ENCODE measurements at places on chromosomes 7 and 10.
A peak's percentile ranks its signal among the peaks of the same experiment; 100 is the strongest.

DNA sequence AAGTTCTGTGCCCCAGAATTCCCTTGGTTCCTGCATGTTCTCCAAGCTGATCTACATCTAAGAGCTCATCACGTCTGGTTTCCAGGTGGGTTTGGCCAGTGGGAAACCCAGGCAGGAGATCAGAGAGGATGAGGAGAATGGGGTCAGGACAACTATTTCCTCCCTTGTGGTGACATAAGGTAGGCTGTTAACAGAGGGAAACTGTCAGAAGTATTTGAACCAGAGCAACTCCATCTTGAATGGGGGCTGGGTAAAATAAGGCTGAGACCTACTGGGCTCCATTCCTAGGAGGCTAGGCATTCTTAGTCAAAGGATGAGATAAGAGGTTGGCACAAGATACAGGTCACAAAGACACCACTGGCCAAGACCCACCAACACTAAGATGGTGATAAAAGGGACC is 19.1 kb downstream of the GARIN1A start:
- DNase-seq: no peak

DNA sequence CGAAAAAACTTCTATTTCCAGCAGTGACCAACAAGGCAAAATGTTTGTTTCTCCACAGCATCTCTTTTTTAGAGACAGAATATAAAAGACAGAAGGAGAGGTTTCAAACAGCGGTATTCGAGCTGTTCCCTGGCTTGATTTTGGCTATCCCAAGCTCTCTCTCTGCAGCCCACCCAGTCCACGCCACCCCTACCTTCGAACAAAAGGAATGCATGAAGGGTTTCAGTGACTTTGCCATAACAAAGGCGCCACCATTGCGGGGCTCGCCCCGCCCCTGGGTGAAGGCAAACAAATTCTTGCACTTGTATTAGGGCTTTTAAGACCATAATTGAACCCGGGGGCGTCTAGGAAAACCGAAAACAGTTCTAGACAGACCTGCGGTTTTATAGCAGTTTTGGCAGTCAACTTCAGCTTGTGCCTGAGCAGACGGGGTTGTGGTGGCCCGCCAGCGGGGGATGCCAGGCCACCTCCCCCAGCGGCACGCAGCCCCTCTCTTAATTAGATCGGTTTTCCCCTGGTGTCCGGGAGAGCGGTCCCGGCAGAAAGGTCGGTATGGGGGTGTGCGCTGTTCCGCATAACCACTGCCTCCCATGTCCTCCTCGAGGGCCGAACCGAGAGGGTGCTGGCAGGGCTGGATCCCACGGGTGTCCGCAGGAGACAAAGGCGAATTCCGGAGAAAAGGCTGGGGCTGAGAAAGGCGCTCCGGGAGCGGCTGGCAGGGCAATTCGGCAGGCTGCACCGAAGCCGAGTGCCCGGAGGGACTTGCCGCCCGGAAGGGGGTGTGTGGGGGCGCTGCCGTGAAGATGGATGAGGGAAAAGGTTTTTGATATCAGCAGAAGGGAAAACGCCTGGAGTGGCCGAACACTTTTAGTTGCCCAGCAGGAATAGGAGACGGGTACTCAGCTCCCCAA is 2.7 kb upstream of the HOXA11 start:
- no peak for DNase-seq

GRCh38 chr10:13765641-13766341 is 179.0 kb downstream of the PRPF18 start:
- no peak for DNase-seq

- no peak for DNase-seq
Observed at GRCh38 chr10:33465747-33466146, 131.3 kb upstream of the NRP1 start.

- DNase-seq: no peak
Observed at GRCh38 chr10:62230344-62231121, 38.1 kb downstream of the RTKN2 start.

GRCh38 chr7:116786791-116787443 is 75.5 kb upstream of the CAPZA2 start:
- peak; percentile 72 for DNase-seq

DNA sequence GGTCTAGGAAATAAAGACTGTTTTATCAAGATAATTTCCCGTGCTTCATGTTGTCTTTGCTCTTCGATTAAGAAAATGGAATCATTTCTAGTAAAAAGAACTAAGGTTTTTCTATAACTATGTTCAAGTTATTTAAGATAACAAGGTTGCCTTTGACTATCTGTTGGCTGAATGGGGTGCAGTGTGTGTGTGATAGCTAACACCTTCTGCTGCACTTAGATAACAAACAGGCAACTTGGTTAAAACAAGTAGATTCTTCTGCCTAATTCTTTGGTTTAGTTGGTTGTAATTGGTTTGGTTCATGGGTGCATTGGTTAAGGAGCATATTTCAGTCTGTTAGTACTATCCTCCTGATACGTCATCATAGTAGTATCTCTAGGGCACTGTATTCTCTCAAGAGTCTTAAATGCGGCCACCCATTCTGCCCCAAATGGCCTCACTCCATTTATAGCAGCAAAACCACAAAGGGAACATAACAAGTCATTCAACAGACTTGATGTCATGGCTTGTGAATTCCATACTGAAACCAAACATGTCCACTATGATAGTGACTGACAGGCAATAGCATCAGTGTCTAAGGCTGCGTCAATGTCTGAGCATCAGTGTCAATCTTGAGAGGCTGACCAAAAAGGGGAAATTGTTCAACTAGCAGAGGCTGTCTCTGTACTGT is 55.7 kb downstream of the CCDC3 start:
- DNase-seq: peak; percentile 1

GRCh38 chr10:27153845-27154193 is 365 bp downstream of the YME1L1 start:
- DNase-seq: peak; percentile 43

- DNase-seq: peak; percentile 9
Observed at GRCh38 chr10:43793704-43794103, 145.0 kb upstream of the ZNF32 start.

DNA sequence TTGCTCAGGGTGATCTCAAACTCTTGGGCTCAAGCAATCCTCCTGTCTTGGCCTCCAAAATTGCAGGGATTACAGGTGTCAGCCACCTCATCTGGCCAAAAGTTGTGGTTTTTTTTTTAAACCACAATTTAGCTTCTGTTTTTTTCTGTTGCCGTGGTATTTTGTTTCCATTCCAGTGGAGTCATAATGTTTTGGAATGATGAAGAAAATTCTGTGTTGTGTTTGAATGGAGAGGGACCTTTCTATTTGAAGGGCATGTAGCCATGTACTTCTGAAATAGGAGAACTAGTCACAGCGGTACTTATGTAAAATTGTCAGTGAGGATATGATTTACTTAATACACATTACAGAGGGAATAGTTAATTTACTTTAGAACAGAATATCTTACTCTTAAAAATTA is 201.3 kb downstream of the ARL4A start:
- DNase-seq: no peak

- DNase-seq: peak; percentile 47
Observed at GRCh38 chr7:81447351-81447952, 322.4 kb downstream of the HGF start.
